ENCODE measurements at places on chromosomes 11 and 22.

- peak; percentile 58 for DNase-seq
Observed at GRCh38 chr22:42680648-42681047, 31.5 kb upstream of the CYB5R3 start.

DNA sequence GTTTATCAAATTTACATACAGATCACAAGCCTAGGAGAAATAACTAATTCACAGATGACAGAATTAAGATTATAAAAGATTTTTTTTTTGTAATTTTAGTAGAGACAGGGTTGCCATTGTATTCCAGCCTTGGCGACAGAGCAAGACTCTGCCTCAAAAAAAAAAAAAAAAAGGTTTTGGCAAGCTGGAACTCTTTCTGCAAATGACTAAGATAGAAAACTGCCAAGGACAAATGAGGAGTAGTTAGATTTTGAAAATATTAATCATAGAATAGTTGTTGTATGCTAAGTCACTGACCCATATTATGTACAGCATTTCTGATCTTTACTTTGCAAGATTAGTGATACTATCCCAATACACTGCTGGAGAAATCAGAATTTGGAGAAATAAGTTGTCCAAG lies 99.2 kb downstream of the C11orf65 start:
- DNase-seq, result no peak

GRCh38 chr11:9774591-9775397 lies 110.9 kb downstream of the SWAP70 start:
- no peak for DNase-seq

DNA sequence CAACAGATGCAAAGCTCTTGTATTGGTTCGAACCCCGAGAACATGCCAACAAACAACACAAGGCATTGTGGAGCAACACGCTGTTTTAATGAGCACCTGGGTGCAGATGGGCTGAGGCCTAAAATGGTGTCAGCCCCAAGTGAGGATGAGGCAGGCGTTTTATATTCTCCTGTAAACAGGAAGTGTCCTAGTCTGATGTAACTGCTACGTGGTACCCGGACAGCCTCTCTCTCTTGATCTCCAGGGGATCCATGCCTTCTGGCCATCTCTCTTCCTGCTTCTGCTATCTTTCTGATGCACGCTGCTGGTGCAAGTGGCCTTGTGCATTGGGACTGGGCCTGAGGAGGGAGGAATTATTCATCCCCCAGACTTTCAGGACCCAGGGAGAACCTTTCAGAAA lies 19.4 kb upstream of the VSTM5 start:
- peak; percentile 25 for DNase-seq

- no peak for DNase-seq
Observed at GRCh38 chr11:65334696-65335295, 1.1 kb downstream of the DPF2 start.

Measured in NB4 (cell line).